ENCODE measurements at places on chromosomes 5 and 9.

DNA sequence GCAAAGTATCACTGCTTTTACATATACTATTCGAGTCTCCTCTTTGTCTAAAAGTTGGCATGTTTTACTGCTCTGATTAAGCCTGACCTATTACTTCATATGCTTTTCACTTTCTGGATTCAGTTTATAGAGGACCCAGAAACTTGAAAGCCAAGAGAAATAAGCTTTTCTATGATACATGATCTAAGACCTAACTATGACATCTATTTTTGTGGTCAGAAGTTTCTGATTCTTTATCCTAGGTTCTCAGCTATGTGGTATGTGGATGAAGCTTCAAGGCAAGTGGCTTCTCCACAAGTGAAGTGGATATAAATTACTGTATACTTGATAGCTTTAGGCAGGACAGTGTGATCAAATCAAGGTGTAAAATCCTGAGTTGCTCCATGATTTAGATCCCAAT is 6.3 kb downstream of the EDIL3 start:
- no peak for DNase-seq

DNA sequence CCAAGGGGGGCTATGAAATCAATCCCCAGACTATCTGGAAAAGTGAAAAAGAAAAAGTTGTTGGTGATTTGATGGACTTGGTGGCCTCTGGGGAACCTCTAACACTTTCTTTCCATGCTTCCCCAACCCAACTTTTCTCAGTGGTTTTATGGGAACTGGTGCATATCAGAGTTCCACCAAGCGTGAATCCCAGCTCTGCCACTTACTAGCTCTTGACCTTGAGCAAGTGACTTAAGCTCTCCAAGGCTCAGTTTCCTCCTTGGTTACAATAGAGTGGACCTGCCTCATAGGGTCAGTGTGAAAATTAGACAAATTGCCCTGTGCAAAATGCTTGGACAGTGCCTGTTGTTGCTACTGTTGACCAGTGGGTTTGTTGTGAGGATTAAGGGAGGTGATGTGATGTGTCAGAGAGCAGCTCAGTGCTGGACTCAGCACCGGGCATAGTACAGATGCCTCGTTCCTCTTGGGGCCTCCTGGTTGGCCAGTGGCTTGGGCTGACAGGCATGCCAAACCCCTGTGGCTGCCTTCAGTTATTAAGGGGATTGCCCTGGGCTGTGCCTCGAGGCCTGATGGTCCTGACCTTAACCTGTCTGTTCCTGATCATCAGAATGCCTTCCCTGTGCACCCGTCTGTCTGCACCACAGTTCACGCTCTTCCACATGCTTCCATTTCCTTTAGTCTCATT is 49.3 kb downstream of the COL15A1 start:
- no peak for DNase-seq

GRCh38 chr9:12790883-12791282 is 16.1 kb downstream of the LURAP1L start:
- no peak for DNase-seq

GRCh38 chr5:149803641-149804468 is 73.7 kb downstream of the PPARGC1B start:
- DNase-seq, result no peak

DNA sequence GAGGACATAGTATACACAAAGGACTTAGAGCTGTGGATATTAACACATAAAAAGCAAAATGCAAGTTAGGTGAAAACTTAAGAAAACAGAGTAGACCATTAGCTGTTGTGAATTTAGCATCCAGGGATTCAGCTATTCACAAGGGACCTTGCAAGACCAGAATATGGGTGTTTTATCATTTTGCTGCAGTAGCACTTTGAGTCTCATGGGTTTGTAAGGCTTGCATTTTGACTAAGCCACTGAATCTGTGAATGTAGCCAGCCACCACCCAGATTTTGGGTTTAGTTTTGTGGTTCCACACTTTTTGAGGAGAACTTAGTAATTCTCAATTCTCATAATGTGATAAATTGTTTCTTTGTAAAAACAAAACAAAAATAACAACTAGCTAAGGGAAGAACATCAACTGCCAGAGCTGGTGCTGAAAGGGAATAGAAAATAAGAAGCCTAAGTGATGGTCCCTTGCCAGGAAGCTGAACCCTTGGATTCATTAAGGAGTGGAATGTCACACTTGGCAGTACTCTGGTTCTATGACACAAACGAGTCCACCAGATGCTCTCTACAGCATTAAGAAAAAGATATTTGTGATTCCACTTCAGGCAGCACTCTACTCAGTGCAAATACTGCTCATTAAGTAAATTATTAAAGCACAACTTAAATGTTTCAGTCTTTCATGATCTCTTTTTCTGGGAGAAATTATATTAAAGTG is 557.4 kb upstream of the ZNF462 start:
- DNase-seq, result no peak

DNA sequence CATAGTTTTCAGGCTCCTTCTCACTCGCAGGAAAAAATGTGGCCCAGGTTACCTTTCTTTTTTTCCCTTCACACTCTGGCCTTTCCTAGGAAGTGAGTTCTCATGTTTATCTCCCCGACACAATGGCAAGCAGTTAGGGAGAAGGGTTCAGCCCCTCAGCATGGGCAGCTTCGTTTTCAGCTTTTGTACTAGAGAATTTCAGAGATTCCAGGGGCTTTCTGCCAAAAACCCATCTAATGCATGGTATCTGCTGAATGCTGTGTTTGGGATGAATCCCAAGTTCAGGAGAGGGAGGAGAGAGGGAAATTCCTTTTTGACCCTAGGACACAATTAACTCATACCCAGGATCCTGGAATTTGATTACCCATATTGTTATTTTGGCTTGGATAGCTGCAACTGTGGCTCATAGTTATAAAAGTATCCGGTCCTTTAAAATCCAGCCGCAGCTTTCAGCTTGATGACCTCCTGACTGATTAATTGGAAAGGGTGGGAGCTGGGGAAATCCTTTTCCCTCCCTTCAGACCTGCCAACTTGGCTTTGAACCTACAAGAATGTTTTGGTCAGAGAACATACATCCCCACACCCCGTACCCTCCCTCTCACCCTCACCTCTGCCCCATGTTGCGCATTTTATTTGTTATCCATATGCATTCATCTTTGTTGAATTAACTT is 78.4 kb downstream of the TMEM252 start:
- DNase-seq, result no peak

- peak; percentile 22 for DNase-seq
Observed at GRCh38 chr9:84404095-84404686, 63.6 kb upstream of the SLC28A3 start.

GRCh38 chr9:119792242-119792641 is 423.0 kb upstream of the BRINP1 start:
- DNase-seq, result no peak

GRCh38 chr5:170277867-170278281 is 19.7 kb downstream of the LCP2 start:
- no peak for DNase-seq

DNA sequence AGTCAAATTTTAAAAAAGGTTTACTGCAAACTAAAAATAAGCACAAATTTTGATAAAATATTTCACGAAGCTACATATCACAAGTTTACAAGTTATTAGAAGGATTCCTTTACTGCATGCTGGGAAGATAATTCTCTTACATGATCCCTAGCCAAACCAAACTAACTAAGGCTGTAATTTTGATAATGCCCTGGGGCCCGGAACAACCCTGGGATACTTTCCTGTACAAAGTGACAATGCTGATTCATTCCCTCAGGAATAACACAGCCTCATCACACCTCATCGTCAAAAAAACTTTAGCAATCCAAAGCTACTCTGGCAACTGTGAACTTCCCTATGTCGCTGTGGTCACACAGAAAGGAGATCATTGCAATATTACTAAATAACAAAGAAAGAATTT is 402.9 kb downstream of the RAB3C start:
- DNase-seq, result no peak

DNA sequence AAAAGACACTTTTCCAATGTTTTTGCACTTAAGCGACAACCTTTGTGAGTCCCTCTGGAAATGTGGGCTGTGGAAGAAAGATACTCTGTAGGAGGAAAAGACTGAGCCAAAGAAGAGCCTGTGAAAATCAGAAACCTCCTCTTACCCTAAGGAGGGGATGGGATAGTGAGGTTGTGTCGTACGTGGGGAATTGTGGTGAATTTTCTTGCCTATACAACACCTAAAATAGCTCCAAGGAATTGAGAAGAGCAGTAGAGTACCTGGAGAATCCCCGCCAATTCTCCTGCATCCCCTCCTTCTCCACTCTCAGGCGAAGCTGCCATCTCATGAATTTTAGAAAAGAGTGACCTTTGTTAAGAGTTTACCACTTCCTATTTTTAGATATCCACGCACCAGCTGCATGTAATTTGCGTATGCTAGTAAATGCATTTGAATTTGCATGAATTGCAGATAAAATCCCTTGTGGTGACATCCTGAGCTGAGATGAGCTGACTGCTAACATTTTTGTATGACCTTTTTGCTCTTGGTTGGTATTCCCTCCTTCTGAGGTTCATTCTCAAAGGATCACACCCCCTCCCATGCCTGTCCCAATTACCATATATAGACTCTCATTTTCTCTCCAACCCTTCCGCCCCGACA is 147.2 kb downstream of the PCSK5 start:
- DNase-seq, result no peak

- no peak for DNase-seq
Observed at GRCh38 chr5:154092356-154093141, 53.8 kb downstream of the MFAP3 start.

- no peak for DNase-seq
Observed at GRCh38 chr9:98805506-98806272, 1.8 kb upstream of the GALNT12 start.

- no peak for DNase-seq
Observed at GRCh38 chr5:103034662-103035392, 85.1 kb downstream of the GIN1 start.

DNA sequence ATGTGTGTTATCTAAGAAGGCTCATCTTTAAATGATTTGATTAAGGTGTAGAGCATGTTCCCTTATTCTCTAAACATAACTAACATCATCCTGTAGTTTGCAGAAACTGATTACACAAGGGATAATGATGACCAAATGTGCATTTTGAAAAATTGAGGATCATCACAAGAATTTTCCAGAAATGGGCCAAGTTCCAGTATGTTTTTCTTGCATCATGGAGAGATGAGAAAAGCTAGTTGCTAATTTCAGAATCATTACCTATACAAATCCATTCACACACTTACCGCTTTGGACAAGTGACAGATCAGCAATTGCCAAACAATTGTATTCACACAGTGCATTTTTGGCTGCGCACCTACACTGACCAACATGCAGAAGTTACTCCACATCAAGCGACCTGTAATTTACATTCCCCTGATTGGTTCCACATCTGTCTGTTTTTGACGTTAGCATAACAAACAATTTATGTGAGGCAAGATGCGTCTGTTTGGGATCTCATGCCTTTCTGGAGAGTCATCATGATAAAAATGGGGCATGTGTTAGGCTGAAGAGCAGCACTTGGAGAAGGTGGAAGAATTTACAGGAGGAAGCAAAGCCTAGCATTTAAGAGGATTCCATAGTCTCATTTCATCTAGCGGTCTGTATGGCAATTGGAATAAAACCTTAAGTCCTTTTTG is 2.8 kb upstream of the BNC2 start:
- no peak for DNase-seq

GRCh38 chr5:84231433-84231832 is 153.2 kb downstream of the EDIL3 start:
- DNase-seq, result no peak
